Iris pigment epithelial cell (primary cell): ENCODE measurements at places on chromosomes 16 and 17.
A peak's percentile ranks its signal among the peaks of the same experiment; 100 is the strongest.

- no peak for DNase-seq
These were observed 12.2 kb downstream of the CD300LD start for GRCh38 chr17:74579900-74580299.

GRCh38 chr16:84967828-84968227 lies 43.5 kb downstream of the ZDHHC7 start:
- no peak for DNase-seq

GRCh38 chr16:19400711-19401110 lies 17.0 kb upstream of the TMC5 start:
- DNase-seq = no peak

DNA sequence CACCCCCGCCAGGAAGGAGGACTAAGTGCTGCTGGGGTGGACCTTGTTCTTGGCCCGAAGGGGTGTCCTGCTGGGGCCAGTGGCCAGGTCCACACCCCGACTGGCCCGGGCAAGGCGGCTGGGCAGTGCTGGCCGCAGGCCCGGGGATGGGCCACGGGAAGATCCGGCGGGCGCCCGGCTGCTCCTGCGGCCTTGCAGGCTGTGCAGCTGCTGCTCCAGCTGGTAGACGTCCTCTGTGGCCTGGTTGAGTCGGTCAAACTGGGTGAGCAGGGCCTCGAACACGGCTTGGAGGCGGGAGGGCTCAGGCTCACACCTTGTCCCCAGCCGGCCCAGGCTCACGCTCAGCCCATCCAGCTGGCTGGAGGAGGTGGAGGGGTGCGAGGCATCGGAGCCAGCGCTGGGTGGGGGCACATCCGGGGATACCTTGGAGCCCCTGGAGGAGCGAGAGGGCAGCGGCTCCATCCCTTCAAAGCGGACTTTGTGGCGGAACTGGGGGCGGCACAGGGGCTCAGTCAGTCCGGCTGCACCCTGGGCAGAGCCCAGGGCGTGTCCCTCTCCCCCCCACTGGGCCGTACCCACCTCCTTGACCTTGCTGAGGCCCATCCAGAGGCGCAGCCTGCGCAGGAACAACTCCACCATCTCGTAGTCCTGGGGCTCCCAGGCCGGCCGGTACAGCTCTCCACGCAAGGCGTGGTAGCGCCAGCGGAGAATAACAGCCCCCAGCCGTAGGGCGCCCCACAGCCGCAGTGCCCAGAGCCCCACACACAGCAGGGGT lies 42.1 kb downstream of the TSC2 start:
- no peak for DNase-seq

- no peak for DNase-seq
These were observed 5.9 kb upstream of the CCDC154 start for GRCh38 chr16:1450218-1450617.

- peak; percentile 62 for DNase-seq
These were observed 19.7 kb upstream of the MEIOC start for GRCh38 chr17:44636562-44636961.

DNA sequence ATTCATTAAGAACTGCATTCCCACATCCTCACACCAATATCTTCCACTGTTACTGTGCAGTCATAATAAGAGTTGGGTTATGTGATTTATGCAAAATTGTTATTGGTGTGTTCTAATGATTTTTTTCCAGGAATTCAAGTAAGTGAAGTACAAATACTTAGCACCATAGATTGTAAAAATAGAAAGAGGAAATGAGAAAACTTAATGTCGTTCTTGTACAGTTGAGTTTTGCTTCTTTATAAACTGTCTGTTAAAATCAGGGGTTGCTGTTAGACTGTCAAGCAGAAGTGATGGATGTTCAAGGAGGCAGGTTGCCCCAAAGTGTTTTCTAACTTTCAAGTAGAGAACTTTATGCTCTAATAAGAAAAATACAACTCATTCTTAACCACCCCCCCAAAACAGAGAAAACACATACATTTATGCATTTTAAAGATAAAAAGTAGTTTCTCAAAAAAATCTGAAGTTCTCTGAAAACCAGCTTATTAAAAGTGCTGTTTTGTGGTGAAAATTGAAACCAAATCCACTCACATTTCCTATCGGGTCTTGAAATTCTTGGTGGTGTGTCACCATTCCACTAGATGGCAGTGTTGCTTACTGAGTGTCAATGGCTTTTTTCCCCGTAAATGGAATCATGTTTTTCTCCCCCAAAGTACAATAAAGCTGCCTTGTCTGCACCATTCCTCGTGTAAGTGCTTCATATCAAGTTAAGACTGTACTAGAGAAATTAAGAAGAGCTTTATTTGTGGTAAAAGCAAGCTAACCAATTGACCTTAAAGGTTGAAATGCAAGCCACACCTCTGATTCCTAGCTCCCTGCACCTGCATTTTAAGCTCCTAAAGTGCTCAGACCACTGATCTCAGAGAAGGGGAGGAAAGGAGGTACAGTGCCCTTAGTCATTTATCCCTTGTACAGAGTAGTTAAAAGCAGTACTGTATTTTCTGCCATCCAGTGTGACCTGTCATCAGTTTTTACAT lies 4.7 kb upstream of the IGSF6 start:
- DNase-seq = peak; percentile 59

DNA sequence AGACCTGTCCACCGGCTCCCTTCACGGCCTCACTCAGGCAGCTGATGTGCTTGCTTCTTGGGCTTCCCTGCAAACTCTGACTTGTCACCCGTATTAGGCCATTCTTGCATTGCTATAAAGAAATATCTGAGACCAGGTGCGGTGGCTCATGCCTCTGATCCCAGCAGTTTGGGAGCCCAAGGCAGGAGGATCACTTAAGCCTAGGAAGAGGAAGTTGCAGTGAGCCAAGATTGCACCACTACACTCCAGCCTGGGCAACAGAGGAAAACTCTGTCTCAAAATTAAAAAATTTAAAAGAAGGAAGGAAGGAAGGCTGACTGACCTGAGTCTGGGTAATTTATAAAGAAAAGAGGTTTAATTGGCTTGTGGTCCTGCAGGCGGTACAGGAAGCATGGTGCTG lies 17.0 kb downstream of the SOST start:
- DNase-seq = no peak

DNA sequence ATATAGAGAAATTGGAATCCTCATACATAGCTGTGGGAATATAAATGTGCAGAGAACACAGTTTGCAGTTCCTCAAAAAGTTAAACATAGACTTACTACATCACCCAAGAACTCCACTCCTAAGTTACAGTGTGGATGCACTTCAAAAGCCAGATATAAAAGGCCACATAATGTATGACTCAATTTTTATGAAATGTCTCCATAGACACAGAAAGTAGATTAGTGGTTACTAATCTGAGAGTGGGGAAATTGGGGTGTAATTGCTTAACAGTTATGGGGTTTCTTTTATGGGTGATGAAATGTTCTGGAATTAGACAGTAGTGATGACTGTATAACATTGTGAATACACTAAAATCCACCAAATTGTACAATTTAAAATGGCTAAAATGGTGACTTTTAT lies 60.9 kb downstream of the CACNG1 start:
- DNase-seq = peak; percentile 94

DNA sequence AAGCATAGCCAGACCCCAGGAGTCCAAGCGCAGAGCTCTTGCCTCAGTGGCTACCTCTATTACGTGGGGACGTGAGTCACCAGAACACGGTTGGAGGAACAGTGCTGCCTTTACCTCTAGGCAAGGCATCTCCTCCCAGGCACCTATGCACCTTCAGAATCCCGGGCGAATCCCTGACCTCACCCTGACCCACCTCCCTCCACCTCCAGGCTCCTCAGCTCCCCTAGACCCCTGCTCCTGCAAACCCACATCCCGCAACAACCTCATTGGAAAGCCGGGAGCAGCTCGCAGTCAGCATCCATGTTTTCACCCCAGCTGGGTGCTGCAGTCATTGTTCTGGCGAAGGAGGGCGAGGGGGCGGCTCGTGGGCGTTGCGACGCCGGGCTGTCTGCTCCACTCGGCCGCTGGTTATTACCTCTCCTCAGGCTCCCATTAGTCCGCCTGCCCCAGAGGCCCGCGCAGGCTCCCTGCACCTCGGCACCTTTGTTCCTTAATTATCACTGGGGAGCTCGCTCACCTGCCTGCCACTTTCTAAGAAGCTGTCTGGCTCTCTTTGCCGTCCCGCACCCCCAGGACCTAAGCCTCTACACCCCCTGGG lies 24.6 kb upstream of the DLX4 start:
- no peak for DNase-seq
